Activated CD4-positive, CD25-positive, alpha-beta regulatory T cell treated with anti-CD3 and anti-CD28 coated beads, Interleukin-2, amount 50 U/mL, for 24 hours (primary cell): ENCODE measurements at places on chromosomes 7 and 10.

DNA sequence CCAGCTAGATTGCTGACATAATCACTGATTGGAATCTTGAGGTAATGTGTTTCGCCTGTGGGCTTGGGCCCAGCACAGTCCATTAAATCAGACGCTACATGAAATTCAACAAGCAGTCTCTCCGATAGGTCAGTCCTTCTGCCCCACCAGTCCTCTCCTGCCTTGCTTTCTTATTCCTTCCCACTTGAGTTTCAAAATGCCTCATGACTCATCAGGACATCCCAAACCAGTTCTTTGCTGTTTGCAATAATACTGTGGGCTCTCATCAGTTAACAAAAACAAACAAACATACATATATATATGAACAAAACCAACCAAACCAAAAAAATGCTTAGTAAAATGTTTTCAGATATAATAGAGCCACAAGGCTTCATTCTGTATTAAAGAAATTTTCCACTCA is 599.0 kb downstream of the SORCS1 start:
- ATAC-seq, result no peak

- no peak for ATAC-seq
Observed at GRCh38 chr10:125679436-125679835, 3.5 kb downstream of the TEX36 start.

GRCh38 chr10:114282526-114282925 is 43.5 kb downstream of the VWA2 start:
- ATAC-seq, result no peak

GRCh38 chr7:137919987-137920386 is 73.2 kb upstream of the DGKI start:
- no peak for ATAC-seq

DNA sequence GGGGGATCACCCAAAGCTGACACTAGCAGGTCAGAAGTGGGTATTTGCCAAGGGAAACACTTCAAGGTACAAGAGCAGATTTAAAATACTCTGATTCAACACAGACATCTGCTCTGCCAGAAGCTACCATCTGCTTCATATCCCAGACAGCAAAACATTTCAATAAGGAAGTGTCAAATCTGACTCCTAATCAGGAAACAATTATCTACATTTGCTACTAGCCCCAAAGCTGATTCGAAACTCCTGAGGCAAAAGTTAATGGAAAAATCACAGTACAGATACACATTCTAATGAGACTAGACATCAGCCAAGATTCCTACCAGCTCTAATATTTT is 48.9 kb downstream of the PARD3 start:
- no peak for ATAC-seq

DNA sequence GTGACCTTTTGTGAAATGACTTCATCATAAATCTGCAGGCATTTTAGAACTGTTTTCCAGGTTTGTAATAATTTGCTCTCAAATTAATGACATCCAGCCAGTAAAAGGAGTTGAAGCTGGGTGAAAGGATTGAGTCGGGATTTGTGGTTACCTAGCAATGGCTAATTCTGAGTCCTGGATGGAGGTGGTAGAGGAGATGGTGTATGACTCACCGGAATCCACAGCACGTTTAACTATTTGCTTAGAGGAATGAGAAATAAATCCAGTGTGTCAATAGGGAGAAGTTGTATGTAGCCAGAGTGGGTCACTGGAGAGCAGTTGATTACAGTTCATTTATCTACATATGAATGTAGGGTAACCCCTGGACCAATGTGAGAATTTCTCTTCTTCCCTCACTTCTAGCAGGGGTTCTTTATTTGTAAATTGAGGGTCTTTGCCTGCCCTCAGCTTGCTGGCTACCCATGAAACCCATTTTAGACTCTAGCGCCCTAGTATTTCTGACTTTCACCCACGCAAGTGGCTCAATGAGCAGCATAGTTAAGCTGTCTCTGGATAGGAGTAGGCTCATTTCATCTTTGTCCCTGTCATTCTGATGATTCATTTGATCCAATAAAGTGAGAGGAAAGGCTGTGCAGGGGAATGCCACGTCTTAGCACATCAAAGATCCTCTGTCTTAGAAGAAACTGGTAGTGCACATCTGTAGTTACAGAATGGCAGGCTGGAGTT is 547.8 kb downstream of the SORCS3 start:
- no peak for ATAC-seq

DNA sequence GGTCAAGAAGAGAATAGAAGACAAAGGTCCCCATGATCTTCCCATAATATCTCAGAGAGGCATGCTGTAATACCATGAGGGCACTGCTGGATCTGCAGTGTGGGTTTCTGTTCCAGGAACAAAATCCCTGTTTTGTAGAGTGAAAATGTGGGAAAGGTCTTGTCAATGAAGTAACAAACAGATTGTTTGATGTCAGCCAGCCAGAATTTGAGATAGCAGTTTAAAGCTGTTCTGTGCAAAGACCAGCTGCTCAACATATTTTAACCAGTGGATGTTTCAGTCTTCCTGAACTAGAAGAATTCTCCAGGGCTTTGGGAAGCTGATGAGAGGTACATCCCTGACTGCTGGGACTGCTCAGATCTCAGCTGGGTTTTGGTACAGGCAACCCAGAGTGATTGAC is 1012.5 kb downstream of the DNAJB9 start:
- no peak for ATAC-seq

DNA sequence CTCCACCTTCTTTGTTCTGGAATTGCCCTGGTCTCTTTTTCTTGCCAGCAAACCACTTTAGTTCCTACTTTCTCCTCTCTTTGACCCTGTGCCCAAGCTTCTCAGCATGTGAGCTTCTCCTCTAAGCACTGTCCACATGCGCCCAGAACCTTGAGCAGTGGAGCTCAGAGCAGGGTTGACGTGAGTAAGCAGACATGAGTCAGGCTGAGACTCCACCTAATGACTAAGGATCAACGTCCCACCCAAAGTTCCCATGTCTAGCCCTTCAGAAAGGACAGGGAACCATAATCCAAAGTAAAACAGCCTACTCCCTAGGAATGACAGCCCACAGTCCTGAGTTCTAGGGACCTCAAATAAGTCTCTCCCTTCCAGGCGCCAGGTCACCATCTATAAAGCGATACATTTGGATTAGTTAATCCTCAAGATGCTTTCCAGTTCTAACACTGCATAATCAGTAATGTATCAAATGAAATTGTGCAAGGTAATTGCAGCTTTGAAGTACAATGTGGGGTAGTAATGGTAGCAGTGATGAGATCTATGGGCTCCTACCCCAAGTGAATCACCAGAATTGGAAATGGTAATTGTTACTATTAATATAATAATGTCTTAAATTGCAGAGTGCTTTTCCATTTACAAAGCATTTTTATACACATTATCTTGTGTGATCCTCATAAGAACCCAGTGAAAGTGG is 44.5 kb downstream of the KCNMA1 start:
- no peak for ATAC-seq

DNA sequence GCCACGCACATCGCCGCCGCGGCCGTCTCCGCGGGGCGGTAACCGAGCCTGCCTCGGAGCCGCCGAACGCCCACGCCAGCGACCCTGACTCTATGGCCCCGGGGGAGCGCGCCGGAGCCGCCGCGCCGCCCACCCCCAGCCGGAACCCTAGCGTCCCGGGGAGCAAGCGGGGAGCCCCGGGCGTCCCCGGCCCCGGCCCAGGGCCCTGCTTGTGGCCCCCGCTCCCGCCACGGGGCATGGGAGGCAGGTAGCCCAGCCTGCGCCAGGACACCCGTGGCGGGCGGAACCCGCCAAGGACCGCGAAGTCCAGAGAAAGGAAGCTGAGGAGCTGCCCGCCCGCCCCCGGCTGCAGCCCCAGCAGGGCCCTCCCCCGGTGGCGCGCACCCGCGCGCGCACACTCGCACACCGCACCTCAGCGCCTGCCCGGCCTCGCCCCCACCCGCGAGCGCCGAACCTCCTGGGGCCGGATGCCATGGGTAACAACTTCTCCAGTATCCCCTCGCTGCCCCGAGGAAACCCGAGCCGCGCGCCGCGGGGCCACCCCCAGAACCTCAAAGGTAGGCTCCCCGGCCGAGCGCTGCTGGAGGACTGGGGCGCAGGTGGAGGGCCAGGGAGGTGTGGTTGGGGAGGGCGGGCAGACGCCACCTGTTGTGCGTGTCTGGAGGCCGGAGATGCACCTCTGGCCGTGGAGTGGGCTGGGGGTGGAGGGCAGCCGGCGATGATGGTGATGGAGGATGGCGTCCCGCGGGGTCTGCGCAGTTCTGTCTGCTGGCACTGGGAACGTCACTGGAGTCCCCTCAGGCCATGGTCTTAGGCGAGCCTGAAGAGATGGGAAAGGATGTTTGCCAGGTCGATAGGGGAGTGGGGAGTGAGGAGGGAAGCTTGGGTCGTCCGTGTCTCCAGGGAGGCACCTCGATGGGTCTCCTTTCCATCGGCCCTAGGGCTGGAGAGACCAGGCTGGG is 692 bp downstream of the NEURL1 start:
- ATAC-seq, result no peak

- no peak for ATAC-seq
Observed at GRCh38 chr10:72263613-72264241, 10.0 kb upstream of the DDIT4 start.

DNA sequence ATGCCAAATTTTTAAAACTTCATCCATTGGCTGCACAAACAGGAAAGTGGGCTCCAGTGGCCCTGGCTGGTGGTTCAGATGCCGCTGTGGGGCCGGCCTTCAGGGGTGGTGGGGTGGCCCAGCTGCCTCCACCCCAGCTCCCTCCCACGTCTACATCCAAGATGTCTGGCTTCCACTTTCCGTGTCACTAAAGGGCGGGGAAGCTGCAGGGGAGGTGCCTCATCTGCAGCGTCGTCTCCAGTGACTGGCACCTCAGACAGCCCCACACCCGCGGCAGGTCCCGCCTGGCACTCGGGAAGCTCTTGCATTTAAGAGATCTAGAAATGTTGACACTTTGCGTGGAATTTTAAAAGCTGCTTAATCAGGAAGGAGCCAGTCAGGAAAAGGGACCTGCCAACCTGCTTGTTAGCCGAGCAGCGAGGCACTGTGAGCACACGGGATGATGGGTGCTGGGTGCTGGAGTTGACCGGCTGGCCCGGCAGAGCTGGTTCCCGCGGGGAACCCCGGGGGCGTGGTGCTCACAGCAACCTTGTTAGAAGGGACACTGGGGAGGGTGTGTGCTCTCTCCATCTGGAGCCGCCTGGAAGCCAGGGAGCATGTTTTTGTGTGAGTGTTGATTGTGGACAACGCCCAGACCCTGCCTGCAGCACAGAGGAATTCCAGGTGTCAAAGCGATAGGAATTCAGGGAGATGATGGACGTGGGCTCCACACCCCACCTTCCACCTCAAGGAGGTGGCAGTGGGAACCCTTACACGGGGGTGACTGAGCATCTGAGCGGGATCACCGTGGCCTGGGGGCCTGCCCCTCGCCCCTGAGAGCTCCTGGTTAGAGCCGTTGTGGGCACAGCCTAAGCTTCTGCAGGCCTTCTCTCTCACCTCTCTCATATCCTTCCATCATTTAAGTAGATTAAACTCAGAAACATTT is 320.5 kb downstream of the PTPRN2 start:
- no peak for ATAC-seq

DNA sequence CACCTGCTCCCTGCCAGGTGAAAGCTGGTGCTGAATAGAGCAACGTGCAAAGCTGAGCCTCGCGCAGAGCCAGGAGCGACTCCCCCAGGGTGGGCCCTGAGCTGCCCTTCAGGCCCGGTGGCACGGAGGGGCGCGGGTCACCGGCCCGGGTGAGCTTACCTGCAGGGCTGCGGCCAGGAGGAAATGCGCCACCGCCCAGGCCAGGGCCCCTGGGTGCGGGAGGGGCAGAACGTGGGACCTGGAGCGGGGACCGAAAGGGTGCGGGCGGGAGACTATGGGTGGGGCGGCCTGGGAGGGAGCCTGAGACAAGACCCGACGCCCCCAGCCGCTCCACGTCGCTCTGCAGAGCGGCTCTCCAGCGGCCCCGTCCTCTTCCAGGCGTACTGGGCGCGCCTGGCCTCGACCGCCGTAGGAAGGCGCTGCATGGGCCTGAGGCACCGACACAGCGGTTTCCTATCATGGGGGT is 122.1 kb downstream of the BTAF1 start:
- ATAC-seq, result no peak

- no peak for ATAC-seq
Observed at GRCh38 chr10:29326299-29326698, 37.4 kb downstream of the LYZL1 start.

DNA sequence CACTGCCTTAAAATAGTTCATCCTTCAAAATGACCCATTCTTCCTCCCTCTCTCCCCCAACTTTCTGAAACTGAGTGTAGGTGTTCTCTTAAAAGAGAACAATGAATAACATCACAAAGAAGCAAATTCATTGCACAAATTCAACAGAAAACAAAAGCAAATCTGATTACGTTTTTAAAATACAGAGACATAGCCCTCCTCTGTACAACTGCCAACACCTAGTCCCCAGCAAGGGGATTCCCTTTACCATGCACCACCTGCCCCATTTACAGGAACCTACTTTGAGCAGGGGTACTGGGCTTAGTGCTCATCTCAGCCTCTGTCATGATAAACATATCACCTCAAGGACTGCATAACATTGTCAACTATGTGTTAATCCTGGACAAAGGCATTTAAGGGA is 302.8 kb upstream of the AOAH start:
- no peak for ATAC-seq

GRCh38 chr10:79336739-79337138 is 10.5 kb upstream of the PPIF start:
- no peak for ATAC-seq

DNA sequence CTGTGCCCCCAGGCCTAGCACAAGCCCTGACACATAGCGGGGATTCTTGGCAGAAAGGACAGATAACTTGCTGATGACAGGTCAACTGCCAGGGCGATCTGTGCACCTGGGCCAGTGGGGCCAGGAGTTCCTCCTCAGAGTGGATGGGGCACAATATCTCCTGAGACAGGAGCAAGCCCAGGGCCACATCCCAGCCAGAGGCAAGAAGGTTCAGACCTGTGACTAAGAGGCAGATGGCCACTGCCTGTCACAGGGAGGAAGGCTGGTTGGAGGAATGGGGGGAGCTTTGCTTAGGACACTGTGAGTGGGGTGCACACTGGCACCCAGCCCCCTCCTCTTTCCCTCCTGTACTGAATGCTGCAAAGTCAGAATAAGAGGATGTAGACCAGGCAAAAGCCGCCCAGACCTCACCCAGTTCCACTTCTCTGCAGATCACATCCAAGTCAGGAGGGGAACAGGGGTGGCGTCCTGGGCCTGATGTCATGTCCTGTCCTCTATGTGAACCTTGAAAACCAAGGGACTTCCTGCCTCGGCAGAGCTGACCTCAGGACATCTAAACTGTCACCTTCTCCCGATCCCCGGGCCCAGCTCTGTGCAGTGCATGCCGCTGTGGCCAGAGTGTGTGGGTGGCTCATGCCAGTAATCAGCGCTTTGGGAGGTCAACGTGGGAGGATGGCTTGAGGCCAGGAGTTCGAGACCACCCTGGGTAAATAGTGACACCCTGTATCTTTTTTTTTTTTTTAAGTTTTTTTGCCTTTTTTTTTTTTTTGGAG is 1.3 kb downstream of the GUSB start:
- peak; percentile 46 for ATAC-seq

GRCh38 chr7:74023092-74023536 is 4.9 kb upstream of the ELN start:
- ATAC-seq, result no peak

GRCh38 chr10:14192746-14193145 is 138.0 kb downstream of the FRMD4A start:
- ATAC-seq, result no peak
